Colonic mucosa (tissue), 4 donors: ENCODE measurements at places on chromosomes 7 and 10. TPM values are rescaled to one million over a fixed set of nuclear protein-coding genes. Genes with fewer than 3 reads are reported as not detected.

DNA sequence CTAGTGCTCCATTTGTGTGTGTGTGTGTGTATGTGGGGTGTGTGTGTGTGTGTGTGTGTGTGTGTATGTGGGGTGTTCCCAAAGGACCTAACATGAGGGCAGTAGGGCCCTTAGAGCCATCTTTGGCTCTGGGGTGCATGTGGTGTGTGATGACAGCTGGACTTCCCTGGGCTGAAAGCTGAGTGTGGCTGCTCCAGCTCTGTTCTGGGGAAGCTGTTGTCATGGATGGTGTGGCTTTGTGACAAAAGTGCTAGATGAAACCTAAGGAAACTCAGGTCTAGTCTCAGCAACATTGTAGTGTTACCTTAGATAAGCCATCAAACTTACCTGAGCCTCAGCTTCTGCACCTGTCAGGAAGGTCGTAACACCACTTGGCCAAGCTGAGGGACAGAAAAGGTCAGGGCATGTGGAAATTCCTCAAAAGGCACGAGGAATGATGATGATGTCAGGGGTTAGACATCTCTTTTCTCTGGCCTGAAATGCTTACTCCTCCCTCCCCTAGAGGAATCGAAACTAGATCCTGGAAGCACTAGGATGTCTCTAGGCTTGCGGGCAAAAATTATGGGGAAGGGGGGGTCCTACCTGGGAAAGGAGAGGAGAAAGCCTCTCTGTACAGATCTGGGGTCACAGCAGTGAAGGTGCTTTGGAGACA, 115.4 kb downstream of the RPS24 start:
- no peak for DNase-seq

RET gene
- total RNA-seq: 3.3 TPM

DNA sequence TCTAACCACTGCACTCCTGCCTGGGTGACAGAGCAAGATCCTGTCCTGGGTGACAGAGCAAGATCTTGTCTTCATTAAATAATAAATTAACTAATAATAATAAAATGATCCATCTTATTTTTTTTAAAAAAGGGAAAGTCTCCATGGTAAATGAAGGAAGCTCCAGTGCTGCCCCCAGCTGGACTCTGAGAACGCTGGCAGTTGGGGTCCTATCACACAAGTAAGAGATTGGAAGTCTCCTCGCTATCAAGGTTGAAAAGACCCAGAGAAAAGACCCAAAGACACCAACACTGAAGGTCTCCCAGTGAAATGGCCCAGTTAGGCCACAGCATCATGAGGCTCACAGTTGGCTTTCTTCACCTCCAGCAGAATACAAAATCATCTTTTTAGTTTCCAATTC, 13.8 kb upstream of the C10orf67 start:
- DNase-seq: no peak

FGFBP3 gene
- total RNA-seq: 1.1 TPM

GRCh38 chr7:101673951-101674350, 44.9 kb upstream of the MYL10 start:
- no peak for DNase-seq

STMP1 gene
- 27.4 TPM for total RNA-seq

DNA sequence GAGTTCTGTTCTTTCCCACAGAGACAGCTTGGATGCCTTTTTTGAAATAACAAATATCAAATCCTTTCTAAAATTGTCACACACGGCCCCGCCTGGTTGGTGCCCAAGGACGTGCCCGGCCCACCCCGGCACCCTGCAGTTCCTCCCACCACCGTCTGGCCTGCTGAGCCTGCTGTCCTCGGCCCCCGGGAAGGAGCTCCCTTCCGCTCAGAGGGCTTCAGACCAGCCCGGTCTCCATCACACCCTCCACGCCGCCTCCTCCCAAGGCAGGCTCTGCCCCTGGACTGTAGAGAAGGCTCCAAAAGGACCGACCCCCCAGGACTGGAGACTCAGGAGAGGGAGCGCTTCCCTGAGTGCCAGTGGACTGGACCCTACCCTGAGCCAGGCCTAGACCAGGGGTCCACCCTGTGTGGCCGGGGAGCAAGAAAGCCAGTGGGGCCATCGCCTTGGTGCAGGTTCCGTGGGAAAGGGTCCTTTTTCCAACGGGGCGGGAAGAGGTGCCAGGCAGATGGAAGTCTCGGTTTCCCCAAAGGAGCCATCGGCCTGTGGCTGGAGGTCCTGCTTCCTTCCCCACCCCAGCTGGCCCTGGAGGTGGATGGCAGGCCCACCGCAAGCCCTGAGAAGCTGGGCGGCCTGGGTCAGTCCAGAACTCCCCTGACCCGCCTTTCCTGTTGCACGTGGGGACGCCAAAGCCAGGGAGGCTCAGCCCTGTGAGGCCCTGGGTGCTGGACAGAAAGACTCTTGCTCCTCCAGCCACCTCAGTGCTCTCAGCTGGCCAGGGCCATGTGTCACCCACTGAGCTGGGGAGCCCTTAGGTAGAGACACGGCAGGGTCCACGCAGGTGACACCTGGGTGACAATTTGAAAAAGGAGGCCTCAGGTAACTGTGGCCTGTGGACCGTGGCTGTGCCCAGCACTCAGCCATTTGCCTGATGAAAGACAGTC, 69.8 kb downstream of the PWWP2B start:
- DNase-seq: no peak

GRCh38 chr10:17061418-17061817, 68.2 kb downstream of the CUBN start:
- DNase-seq: no peak

CLDN15 gene
- 49.5 TPM for total RNA-seq

DNA sequence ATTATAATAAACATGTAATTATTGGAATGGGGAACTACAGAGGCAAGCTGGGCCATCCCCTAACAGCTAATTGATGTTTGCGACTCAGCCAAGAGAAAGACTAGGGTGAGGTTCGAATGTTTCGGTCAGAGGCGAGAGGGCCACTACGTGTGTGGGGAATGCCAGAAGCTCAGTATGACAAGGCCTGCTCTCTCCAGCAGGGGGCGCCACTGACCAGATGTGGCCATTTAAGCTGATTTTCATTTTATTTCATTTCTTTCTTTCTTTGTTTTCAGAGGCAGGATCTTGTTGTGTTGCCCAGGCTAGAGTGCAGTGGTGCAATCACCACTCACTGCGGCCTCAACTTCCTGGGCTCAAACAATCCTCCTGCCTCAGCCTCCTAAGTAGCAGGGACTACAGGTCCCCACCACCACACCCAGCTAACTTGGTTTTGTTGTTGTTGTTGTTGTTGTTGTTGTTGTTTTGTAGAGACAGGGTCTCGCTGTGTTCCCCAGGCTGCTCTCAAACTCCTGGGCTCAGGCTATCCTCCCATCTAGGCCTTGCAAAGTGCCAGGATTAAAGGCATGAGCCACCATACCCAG, 38.1 kb downstream of the TMEM130 start:
- no peak for DNase-seq
